Activated CD4-positive, alpha-beta memory T cell treated with anti-CD3 and anti-CD28 coated beads for 36 hours (primary cell): ENCODE measurements at places on chromosomes 7 and 10. TPM values are rescaled to one million over a fixed set of nuclear protein-coding genes. Genes with fewer than 3 reads are reported as not detected.

GRCh38 chr10:42637648-42638054 lies 719 bp downstream of the ZNF33B start:
- no peak for DNase-seq

DNA sequence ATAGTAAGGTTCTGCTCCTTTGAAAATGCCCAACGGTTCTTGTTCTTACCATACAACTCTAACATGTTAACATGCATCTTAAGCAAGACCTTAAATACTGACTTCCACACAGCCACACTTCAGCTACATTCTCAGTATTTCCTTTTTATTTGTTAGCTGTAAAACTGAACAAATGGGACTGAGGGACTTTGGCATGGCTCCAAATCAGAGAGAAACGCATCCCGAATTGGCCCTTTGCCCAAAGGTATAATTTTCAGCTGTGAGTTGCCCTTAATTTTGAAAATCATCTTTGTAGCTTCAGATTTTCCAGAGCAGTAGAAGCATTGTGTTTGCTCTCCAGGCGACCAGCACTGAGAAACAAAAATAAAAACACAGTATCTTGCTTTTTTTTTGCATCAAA lies 56.4 kb downstream of the NEUROD6 start:
- DNase-seq = no peak

DNA sequence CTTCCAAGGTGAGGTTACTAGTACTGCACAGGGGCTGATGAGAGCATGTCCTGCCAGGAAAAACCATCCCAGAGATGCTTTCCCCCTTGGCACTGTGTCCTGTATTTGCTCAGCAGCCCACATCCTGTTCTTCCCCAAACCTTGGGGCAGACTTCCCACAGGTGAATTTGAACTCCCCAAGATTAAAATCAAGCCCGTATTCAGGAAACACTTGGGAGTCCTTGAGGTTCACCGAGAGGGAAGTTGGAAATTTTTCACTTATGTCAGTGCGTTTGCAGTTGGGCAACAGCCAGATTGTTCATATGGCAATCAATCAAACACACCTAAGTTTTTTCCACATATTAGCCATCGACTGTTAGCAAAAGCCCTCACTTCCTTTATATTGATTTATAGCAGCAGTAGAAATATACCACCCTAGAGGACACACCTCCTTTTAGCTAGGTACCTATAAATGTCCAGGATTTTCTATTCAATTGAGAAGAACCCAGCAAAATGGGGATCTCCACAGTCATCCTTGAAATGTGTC lies at the start of gene DMBT1:
Gene DMBT1 (plus strand): TSS at position 476 of the 526 bp plus-strand sequence. CDS start 17 bp downstream, at position 493.
- no peak for DNase-seq

DNA sequence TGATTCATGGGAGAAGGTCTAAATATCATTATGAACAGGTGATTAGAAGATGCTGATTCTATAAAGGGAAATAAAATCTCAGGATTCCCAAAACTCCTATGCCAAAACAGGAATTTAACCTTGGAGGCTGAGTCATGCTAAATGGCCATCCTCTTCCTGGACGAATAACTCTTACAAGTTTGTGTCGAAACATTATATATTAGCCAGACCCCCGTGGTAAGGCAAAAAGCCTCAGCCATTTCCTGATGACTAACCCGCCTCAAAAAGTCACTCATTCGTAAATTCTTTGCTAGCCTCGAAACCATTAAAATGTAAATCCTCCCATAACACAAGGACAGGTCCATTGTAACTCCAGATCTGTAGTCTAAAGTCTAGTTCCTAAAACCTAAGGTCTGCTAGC lies 32.0 kb downstream of the CUL2 start:
- no peak for DNase-seq

- DNase-seq = no peak
Observed at GRCh38 chr10:31708046-31708445, 220.6 kb downstream of the ARHGAP12 start.

- DNase-seq = peak; percentile 17
Observed at GRCh38 chr7:45402480-45403218, 171.5 kb upstream of the ADCY1 start.

DNA sequence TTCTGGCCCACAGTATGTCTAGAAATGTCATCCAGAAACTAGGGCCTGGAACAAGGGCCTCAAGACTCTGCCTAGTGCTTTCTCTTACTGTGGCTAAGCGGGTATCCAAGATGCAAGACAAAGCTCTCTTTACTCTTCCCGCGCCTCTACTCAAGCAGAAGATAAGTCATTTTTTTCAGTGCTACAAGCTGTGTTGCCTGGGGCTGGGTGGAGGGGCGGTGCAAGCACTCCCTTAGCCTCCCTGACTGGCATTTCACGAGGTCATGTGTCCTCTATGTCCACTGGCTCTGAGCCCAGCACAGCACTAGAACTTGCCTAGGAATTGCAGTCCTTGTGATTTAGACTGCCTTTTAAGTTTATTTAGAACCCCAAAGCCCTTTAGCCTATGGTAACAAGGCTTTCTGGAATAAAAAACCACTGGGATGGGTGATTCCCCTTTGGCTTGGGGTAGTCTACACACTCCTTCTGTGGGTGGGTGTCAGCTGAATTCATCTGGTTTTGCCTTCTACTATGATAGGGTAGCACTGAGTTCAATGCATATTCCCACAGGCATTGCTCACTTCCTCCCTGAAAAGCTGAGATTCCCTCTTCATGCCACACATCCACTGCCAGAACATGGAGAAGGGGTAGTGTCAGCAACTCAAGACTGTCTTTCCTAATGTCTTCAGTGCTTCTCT lies 371.8 kb upstream of the KCND2 start:
- no peak for DNase-seq

- no peak for DNase-seq
Observed at GRCh38 chr7:68604541-68604940, 993.7 kb upstream of the AUTS2 start.

DNA sequence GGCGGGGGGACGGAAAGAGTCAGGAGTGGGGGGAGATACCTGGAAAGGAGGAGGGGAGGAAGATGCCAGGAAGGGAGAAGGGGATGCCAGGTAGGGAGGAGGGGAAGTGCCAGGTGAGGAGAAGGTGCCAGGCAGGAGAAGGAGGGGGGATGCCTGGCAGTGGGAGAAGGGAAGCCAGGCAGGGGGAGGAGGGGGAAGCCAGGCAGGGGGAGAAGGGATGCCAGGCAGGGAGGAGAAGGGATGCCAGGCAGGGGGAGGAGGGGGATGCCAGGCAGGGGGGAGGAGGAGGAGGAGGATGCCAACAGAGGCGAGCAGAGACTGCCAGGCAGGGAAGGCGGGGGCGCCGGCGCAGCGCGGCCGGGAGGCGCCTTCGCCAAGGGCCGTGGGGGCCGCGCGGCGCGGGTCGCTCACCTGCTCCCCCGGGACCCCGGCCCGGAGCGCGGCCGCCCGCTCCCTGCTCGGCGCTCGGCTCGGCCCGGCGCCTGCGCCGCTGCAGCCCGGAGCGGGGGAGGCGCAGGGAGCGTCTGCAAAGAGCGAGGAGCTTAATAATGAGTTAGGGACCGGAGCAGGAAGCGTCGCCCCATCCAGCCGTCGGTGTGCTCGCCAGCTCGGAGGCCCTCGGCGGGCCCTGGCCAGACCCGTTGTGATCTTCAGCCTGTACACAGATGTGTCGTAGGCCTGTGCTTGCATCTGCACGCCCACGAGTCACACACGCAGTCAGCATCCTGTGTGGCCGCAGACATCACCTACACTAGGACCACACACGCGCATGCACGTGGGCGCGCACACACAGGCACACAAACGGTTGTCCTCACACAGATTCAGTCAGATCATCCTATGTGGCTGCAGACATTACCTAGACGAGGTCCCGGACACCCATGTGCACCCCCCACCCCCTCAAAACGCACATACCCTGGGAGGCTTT lies 28.4 kb upstream of the SMARCD3 start:
- DNase-seq = peak; percentile 75

DNA sequence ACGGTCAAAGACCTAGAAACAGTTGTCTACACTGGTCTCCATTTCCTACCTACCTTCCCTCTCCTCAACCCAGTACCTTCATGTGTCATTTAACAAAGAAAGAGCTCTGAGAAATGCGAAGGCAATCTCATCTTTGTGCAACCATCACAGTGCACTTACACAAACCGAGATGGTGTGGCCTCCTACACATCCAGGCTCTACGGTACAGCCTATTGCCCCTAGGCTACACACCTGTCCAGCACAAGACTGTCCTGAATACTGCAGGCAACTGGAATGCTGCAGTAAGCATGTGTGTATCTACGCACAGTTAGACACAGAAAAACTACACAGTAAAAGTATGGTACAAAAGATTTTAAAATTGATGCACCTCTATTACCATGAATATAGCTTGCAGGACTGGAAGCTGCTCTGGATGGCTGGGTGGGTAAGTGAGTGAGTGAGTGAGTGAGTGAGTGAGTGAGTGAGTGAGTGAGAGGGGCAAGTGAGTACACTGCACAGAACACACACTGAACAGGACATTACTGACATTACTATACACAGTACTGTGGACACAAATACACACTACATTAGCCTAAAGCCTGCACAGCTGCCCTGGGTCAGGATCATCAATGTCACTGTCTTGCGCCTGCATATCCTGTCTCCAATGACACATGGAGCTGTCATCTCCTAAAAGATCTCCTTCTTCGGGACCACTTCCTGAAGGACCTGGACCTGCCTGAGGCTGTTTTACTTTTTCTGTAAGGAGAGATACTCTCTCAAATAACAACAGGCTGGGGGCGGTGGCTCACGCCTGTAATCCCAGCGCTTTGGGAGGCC lies 18.5 kb downstream of the ITGB1 start:
- DNase-seq = no peak

- DNase-seq = no peak
Observed at GRCh38 chr10:86367152-86367951, 757 bp upstream of the GRID1 start.

- no peak for DNase-seq
Observed at GRCh38 chr7:29043576-29043975, 85.4 kb upstream of the TRIL start.

DNA sequence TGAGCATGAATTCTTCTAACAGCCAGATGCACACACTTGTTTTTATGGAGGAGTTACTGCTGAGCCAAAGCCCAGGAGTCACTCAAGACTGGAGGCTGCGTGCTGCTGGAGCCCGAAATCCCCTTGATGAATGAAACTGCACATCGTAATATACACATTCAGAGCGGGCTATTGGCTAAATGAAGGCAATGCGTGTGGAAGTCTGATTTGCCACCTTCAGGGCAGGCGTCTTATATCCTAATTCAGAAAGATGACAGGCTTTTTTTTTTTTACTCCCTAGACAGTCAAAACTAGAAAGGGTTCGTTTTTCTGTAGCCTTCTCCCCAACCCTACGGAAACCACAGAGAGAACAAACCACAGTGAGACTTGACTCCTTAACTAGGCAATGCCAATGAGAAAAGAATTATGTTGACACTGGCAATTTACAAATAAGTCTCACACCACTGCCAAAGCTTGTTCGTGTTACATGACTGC lies 227.2 kb upstream of the KLF14 start:
- DNase-seq = peak; percentile 93

- no peak for DNase-seq
Observed at GRCh38 chr10:17354781-17355180, 99.6 kb downstream of the ST8SIA6 start.

DNA sequence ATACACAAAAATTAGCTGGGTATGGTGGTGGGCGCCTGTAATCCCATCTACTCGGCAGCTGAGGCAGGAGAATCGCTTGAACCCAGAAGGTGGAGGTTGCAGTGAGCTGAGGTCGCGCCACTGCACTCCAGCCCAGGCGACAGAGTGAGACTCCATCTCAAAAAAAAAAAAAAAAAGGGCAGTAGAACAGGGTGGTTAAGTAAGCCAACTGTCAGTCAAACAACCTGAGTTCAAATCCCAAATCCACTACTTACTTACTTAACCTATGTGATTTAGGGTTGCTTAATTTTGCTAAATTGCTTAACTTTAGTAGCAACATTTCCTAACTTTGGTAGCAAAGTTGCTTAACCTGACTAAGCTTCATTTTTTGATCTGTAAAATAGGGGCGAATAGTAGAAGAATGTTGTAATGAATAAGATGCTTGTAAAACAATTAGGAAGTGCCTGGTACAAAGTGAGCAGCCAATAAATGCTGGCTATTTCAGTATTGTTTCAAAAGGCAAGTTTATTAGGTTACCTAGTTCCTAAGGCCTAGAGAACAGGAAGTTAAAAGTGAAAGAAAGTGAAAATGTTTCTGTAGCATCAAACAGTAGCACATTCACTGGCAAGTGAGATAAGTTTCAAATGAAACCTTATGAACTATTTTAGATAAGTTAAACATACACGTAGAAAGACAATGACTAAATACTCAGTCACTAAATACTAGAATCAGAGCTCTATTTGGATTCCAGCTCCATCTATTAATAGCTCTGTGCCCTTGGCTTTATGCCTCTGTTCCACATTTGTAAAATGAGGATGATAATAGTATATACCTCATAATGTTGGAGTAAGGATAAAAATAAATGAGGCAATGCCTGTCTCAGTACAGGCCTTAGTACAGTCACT lies 64.3 kb downstream of the HOXA1 start:
- DNase-seq = no peak

- no peak for DNase-seq
Observed at GRCh38 chr10:91557651-91558111, 75.2 kb downstream of the PPP1R3C start.

DNA sequence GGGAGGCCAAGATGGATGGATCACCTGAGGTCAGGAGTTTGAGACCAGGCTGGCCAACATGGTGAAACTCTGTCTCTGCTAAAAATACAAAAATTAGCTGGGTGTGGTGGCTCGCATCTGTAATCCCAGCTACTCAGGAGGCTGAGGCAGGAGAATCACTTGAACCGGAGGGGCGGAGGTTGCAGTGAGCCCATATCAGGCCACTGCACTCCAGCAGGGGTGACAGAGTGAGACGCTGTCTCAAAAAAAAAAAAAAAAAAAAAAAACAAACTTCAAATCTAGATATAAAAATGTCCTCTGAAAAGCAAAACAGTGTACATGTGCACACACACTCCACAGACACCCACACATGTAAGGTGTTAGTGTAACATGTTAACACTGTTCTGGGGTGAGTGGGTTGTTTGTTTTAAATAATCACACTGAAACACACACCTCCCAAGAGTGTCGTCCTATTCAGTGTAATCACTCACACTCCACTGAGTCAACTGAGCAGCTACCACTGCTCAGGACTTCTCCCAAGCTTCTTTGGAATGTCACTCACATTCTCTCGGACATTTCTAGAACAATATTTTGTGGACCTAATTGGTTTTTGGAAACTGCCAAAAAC lies 12.8 kb upstream of the RGS10 start:
- no peak for DNase-seq

DNA sequence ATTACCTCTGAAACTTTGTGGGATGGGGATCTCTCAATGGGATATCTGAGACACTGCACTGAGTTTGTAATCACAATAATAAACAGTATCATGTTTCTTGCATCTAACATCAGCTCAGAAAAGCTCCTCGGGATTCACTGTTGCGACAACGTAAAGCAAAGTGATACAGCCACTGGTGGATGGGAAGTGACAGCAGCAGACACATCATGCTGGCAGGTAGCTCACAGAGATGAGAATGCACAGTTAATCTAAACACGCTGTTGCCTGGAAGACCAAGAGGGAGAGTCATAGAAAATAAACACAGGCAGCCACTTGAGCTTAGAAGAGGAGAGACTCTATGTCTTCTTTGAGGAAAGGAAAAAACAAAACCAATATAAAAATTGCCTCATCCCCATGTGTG lies 513.8 kb downstream of the MAGI2 start:
- no peak for DNase-seq

- DNase-seq = no peak
Observed at GRCh38 chr10:78736926-78737630, 331.7 kb upstream of the ZMIZ1 start.

Gene TLX1
- total RNA-seq = not detected

Gene TMEM178B
- 0.58 TPM for total RNA-seq

Gene SEC24C
- 90.7 TPM for total RNA-seq

Gene CDHR3
- 0.57 TPM for total RNA-seq

Gene DDC
- total RNA-seq = not detected

Gene FAM13C
- not detected for total RNA-seq

Gene SPDYE11
- not detected for total RNA-seq
